Aorta (tissue), 5 donors: ENCODE measurements at places on chromosomes 4 and X. TPM values are rescaled to one million over a fixed set of nuclear protein-coding genes. Genes with fewer than 3 reads are reported as not detected.
A peak's percentile ranks its signal among the peaks of the same experiment; 100 is the strongest.

GRCh38 chr4:82784681-82785610 lies 13.7 kb downstream of the SCD5 start:
- DNase-seq, result no peak

- no peak for DNase-seq
Observed at GRCh38 chr4:187256897-187257296, 533.2 kb upstream of the FAT1 start.

The APLN gene
- 24.0 TPM for total RNA-seq

GRCh38 chr4:158652920-158653319 lies 18.8 kb downstream of the C4orf46 start:
- no peak for DNase-seq

- no peak for DNase-seq
Observed at GRCh38 chr4:1014291-1015167, 3.1 kb downstream of the FGFRL1 start.

DNA sequence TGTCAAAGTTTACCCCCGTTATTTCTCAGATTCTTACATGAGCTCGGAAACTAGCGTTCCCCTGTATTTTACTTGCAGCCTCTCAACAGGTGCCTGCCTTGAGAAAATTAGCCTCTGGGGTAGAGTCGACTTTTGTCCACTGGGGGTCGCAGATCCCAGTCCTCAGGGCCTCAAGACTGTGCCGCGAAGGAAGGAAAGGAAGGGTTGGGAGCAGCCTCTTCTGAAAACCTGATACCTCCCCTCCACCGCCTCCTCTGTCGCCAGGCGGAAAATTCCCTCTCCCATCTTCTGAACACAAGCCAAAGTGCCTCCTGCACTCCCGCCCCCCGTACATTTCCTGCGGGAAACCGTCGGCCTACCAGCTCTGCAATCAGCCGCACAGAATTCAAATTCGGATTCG lies 44.4 kb upstream of the TMSB15B start:
- peak; percentile 58 for DNase-seq

The IL15 gene
- 15.2 TPM for total RNA-seq

The CTAG2 gene
- not detected for total RNA-seq
